ENCODE measurements at places on chromosomes 13 and 19.

GRCh38 chr13:103145442-103145841 is 79.2 kb upstream of the SLC10A2 start:
- no peak for DNase-seq

DNA sequence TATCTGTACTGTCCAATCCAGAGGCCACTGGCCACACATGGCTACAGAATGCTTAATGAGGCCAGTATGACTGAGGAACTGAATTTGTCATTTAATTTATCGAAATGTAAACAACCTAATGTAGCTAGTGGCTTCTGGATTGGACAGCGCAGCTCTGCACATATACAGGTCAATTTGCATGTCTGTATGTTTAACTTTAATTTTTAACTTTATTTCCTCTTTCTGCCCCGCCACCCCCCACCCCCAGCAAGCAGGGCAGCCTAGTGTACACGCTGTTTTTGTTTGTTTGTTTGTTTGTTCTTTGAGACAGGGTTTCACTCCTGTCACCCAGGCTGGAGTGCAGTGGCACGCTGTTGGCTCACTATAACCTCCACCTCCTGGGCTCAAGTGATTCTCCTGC is 15.5 kb downstream of the ZSWIM9 start:
- no peak for DNase-seq

DNA sequence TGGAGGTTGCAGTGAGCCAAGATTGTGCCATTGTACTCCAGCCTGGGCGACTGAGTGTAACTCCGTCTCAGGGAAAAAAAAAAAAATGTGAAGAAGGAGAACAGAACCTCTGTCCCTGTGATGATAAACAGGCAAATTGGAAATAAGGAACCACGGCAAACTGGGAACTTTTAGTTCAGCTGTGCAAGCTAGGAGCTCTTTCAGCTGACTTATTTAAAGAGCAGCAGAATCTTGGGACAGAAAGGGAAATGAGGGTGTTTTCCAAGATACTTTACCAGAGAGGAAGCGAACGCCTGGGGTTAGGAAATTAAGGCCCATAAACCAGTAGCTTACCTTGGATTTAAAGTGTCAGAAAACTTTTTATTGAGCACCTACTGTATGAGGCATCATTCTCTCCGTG is 3.0 kb upstream of the UPF1 start:
- no peak for DNase-seq

- no peak for DNase-seq
Observed at GRCh38 chr13:111312944-111313590, 7.4 kb upstream of the TEX29 start.

GRCh38 chr13:50365408-50366391 is 350.5 kb downstream of the KCNRG start:
- no peak for DNase-seq

DNA sequence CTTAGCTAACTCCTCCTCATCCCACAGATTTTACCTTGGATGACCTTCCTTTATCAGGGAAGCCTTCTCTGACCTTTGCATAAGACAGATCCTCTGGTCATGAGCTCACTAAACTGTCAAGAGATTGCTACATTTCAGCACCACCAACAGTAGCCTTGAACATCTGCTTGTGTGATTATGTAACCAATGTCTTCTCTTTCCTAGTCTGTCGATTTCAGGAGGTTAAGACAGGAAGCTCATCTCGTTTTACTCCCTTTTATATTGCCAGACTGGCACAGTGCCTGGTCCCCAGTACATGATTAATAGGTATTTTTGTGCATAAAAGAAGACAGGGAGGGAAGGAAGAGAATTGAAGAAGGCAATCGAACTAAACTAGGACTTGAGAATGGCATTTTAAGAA is 1697.7 kb downstream of the EFNB2 start:
- DNase-seq, result no peak

DNA sequence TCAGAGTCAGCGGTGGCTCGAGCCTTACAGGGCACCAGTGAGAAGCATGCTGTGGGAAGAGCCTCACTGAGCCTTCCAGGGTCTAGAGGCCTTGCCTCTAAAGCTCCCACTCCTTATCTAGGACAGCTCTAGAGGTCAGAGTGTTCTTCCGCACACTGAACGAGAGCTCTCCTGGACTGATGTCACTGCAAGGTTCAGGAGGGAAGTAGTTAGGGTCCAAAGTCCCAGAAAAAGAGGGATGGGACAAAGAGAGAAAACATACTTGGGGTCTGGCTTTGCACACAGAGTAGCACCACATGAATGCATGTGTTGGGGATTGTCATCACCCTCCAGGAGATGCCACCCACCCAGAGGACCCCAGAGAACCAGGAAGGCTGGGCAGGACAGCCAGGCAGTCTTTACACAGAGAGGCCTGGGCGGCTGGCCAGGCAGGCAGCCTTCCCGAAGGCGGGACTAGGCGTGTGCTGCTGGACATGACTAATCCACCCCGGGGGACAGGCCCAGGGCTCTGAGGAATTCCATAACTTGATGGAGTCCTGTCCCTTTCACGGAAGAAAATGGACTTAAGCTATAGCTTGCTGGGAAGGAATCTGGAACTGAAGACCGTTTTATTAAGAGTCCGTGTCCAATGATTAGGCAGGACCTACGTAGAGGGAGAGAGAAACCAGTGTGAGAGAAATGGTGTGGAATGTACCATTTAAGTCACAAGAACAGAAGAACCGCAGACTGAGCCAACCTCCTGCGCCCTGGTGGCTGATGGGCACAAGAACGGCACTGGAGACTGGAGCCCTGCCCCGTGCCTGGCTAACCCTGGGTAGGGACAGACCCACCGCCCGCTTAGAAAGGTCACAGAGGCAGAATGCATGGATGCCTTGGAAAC is 16.6 kb upstream of the EPHX3 start:
- DNase-seq, result peak; percentile 95

GRCh38 chr13:56700324-56700723 is 440.4 kb upstream of the PRR20A start:
- no peak for DNase-seq

- DNase-seq, result no peak
Observed at GRCh38 chr13:106595625-106596024, 27.7 kb upstream of the ARGLU1 start.

All from hepatic stellate cell (primary cell).